NCI-H1105 (cell line): ENCODE measurements at places on chromosomes 2 and 18.

DNA sequence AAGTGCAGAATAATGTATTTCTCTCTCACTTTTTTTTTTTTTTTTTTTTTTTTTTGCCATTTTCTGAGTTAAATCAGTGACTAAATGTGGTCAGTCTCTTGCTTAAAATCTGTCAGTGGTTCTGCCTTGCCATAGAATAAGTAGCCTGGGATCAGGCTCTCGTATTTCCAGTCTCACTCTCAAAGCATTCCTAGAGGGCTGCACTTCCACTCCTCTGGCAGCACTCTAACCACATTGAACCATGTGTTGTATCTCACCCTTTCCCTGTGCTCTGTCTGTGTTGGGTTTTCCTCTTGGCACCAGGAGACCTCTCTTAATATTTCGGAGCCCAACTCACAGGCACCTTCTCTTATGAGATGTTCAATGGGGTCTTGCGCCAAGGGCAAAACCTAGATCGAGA is 304.4 kb downstream of the CTNNA2 start:
- no peak for DNase-seq

DNA sequence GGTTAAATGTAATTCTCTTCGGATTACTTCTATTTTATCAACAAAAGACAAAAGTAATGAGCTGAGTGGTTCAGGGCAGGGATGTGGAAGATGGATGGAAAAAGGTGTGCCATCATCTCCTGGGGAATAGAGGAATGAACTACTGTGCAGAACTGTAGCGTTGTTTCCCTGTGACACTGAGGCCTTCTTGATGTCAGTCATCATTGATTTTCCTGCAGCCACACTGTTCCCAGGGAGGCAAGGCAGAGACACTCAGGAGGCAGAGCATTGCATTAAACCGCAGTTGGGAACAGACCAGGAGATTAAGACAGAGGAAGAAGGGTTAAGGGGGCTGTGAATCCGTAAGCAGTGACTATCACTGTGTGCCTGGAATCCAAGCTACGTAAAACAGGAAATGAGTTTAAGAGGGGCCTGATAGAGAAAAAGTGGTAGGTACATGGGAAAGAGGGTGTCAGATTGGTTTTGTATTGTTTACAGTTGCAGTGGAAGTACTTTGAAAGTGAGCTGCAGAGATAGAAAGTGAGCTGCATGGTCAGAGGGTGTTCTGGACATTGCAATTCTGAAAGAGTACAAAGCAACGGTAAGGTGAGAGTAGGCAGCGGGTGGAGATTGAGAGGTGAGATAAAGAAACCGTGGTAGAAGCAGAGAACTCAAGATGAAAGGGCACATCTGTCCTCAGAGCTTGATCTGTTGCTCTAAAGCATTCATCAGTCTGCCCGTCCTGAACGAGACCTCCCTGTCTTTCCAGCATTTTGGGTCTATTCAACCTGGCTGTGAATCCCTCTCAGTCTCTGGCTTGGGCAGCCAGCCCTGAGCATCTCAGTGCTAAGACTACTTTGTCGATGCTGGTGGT is 793.4 kb upstream of the CELF4 start:
- no peak for DNase-seq

DNA sequence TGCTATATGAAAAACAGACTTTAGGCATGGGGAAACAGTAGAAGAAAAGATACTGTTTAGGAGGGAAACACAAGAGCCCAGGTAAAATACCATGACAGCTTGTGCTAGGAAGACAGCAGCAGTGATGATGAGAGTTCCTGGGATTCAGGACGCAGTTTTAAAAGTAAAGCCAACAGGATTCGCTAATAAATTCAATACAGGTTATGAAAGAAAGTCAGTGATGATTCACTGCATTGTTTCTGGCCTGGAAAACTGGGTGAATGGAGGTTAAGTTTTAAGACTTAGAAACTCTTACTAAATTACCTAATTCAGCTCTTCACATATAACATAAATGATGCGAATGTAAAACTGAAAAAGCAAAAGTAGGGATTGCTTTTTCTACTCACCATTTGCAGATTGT is 27.9 kb upstream of the RNU4ATAC start:
- DNase-seq = no peak

DNA sequence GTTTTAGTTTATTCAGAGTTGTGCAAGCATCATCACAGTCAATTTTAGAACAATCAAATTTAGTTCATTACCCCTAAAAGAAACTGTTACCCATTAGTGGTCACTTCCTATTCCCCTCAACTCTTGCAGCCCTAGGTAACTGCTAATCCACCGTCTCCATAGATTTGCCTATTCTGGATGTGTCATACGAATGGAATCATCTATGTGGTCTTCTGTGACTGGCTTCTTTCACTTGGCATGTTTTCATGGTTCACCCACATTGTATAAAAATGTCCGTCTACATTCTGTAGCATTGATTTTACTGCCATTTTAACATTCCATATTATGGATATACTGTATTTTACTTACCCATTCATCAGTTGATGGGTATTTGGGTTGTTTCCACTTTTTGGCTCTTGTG is 5.3 kb upstream of the CEP68 start:
- DNase-seq = no peak

DNA sequence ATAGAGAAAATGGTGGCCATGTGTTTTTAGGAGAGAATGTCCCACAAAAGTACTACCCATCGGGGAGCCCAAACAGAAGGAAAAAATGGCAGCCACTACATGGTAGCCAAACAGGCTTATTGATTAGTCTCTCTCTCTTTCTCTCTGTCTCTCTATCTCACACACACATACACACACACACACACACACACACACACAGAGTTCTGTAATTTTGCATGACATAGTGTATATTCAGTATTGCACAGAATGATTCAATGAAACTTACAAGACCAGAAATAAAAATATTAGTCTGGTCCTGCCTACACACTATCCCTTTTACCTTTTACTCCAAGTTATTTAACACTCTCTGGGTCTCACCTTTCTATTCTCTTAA is 124.8 kb upstream of the SLC39A10 start:
- no peak for DNase-seq

GRCh38 chr18:2111456-2111855 is 459.8 kb downstream of the METTL4 start:
- DNase-seq = no peak

DNA sequence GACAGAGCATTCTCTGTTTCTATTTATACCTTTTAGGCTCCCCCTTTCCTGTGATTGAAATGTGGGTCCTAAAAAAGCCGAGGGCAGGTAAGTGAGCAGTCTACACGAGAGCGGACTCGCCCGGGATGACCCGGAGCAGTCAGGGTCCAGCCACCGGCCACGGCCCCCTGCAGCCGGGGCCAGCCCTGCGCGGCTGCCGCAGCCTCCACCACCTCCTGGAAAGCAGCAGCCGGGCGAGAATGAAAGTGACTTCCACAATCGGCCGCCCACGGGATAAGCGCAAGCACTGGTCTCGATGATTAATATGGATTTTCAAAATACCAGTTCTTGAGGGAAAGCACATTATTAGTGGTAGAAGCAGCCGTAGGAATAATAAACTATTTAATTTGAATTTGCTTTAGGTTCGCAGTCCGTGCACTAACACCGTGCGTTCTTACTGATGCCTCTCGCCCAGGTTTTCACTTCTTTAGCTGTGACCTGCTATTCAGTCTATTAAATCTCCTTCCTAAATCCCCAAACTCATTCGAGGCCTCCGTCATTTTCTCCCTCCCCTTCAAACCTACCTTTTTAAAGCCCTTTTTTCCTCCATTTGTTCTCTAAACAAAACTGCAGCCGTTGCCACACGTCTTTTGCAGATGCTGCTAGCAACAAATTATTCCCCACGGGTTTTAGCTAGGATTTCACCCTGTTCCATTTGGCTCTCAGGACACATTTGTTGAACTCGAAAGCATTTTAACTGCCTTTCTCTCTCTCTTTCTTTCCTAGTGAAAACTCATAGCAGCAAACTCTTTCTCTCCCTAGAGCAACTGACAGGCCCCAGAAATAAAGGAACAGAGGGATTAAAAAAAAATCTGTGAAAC is 1015.1 kb upstream of the PIK3C3 start:
- DNase-seq = no peak
